Activated CD4-positive, alpha-beta T cell treated with anti-CD3 and anti-CD28 coated beads, Interleukin-2, amount 50 U/mL, for 4 hours (primary cell): ENCODE measurements at places on chromosomes 1 and 21.

DNA sequence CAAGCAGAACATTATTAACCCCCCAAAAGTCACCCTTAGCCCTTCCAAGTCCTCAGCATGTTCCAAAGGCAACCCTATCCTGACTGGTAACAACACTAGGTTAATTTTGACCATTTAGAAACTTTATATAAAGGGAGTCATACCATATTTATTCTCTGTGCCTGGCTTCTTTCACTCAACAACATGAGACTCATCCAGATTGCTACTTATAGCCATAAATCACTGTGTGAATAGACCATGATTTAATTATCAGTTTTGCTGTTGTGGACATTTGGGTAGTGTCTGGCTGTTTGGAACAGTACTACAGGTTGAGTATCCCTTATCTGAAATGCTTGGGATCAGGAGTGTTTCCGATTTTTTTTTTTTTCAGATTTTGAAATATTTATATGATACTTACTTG lies 252.1 kb downstream of the DISC1 start:
- no peak for DNase-seq

- no peak for DNase-seq
These were observed 1232.0 kb downstream of the KCNT2 start for GRCh38 chr1:195376190-195376589.

DNA sequence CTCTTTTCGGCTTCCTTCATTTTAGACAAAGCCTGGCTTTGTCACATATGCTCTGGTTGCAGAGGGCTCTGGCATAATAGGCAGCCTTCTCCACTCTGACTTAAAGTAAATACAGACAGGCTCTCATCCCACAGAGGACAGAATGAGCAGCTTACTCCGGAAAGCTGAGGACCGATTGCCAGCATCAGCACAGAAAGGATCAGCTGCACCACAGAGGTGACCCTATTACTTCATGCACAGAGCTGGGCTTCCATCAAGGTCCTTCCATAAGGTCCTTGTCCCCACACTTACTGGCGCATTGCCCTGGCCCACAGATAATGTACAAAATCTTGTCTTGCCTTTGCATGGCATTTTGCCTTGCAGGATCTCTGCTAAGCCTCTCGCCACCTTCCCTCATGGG lies 67.6 kb downstream of the SEC16B start:
- DNase-seq = no peak

- no peak for DNase-seq
These were observed 13.6 kb downstream of the OXCT2 start for GRCh38 chr1:39757501-39757900.
